Activated T-cell treated with anti-CD3 and anti-CD28 coated beads for 24 hours (primary cell): ENCODE measurements at places on chromosomes 1 and 21.

DNA sequence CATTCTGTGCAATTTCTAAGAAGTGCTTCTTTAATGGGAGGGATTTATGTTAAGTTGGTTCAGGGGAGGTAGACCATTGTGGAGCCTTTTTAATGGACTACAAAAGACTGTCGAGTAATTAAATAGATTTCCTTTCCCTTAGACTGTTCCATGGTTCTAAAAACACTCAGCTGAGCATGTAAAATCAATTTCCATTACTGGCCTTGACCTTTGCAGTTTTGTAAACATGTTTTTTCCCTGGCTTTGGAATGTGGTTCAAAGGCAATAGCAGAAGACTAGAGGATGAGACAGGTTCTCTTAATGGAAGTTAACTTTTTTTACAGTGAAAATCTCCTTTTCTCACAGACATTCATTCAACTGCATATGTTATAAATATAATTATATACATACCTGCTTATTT is 37.6 kb upstream of the BTG3 start:
- no peak for DNase-seq

DNA sequence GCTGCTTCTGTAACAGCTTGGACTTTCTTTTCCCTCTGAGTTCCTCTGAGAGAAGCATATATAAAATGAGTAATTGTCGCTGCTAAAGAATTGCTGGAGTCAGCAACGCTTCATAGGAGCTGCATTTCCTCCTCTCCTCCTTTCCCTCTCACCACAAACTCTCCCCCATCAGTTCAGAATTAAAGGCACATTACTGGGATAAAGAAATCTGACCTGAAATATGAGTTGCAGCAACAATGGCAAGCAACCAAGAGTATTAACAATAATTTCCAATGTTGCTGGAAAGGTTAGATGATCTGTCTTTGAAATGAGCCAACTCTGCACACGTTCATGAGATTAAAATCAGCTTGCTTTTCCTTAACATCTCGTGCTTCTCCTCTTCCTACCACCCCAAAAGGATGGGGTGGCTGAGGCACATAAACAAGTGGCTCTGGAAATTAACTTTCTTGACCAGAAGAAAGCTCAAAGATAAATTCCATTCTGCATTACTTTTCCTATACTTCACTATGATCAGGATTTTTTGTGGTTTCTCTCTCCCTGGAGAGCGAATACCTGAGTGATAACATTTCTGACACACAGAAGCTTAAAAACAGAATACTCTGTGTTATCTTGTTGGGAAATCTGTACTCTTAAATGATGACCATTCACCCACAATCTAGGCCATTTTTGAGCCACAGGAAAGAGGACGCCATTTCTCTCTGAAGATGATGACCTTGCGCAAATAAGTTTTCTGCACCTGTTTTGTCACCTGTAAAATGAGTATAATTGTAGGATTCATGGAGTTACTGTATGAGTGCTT is 90.2 kb downstream of the TGFBR3 start:
- no peak for DNase-seq

GRCh38 chr21:44720170-44720569 is 8.8 kb upstream of the TSPEAR start:
- no peak for DNase-seq

DNA sequence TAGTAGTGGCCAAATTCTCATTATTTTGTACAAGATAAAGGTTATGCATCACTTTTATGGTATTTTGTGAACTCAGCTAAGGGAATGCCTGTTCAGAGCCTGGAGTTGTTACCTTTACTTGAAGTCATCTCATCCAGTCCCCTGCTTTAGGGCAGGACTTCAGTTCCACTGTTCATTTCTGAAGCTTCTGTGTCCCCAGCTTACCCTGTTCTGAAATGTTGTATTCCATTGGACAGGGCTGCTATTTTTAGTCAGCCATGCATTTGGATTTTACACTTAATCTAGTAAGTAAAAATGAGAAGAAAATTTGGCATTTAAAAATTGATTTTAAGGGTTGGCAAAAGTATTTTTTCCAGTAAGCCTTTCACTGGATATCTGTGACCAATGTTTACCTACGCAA is 11.6 kb upstream of the C4BPB start:
- no peak for DNase-seq

- no peak for DNase-seq
These were observed 867 bp upstream of the TIMM17A start for GRCh38 chr1:201954263-201955008.

DNA sequence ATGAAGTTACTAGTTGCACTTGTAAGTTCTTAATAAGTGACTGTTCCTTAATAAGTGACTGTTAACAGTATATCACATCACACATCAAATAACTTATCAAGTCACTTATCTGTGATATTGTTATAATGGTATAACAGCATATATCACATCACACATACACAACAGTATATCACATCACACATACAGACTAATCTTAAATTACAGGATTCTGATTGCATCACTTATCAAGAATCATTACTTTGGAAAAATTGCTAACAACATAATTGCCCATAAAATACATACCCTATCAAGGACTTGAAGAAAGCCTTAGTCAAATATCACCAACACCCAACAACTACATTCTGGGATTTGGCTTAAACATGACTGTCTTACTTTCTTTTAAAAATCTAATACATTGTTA is 813.5 kb downstream of the LTN1 start:
- DNase-seq, result no peak

DNA sequence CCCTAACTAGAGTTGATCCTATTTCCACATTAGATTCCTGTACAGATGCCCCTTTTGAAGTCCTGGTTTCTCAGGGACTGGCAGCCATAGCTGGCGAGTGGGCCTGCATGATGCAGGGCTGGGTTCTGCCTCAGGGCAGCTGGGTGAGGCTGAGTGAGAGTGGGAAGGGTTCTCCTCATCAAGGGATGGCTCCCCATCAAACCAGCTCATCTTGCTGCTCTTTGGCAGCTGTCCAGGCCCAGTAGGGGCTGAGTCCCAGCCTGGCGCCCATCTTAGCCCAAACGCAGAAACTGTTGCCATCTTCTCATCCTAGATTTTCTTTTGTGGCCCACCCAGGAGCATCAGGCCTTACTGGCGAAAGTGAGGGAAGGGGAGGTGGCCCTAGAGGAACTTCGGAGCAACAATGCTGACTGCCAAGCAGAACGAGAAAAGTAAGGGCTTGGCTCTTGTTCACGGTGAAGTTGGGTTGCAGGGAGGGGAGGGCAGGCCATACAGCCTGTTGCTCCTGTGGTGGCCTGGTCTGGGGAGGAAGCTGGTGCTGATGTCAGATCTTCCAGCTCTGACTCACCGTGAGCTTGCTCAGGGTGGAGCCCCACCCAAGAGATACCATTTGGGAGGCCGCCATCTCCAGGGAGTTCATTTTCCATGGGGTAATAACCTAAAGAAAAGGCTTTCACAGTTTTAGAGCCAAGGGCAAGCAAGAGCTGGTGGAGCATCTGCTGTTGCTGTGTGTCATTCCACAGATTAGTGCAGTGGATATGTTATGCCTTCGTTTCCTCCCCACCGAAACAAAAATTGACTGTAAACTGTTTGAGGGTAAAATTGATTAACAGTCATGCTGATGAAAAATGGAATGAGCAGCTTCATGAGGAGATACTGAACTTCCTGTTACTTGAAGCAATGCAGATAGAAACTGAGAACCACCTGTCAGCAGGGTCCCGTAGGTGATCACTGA is 34.7 kb downstream of the TUFT1 start:
- no peak for DNase-seq

GRCh38 chr1:226962421-226963391 is 22.6 kb downstream of the COQ8A start:
- DNase-seq, result no peak

DNA sequence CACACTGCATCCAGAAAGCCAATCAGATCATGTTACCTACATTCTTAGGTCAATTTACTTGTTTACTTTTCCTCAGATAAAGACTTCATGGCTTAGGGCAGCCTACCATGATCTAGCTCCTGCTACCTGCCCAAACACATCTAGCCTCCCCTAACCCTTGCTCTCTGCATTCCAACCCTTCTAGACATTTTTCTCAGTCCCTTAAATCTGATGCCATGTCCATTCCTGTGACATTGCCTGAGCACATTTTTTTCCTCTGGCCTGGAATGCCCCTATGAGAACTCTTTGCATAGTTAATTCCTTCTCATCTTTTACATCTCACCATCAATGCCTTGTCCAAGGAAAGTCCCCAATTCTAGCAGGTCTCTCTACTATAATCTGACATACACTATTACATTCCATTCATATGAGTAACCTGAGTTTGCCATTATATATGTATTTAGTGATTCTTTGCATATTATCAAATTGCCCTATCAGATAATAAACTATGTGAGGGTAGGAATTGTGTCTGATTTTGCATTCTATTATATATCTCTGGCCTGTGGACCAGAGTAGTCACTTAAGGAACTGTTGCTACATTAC is 166.9 kb downstream of the COL11A1 start:
- DNase-seq, result no peak

DNA sequence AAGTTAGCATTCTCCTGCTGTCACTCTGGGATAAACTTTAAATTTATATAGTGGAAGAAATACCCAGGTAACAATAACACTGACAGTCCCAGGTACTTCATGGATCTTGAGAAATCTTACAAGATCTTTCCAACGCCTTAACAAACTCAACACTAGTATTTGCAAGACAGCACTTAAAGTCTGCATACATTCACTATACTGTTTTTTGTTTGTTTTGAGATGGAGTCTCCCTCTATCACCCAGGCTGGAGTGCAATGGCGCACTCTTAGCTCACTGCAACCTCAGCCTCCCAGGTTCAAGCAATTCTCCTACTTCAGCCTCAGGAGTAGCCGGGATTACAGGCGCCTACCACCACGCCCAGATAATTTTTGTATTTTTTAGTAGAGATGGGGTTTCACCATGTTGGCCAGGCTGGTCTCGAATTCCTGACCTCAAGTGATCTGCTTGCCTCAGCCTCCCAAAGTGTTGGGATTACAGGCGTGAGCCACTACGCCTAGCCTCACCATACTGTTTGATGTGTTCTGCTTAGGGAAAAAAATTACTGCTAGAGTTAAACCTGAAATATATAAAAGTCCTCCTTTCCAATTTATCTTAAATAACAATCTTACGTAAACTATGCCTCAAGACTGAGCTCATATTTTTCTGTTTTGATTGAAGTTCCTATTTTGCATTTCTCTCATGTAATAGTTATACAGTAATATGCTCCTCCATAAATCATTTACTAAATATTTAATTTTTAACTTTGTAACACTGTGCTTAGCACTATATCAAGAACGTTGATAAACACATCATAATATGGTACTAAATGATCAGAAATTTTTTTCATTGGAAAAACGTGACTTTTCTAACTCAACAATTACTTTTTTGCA is 17.5 kb downstream of the EYA3 start:
- no peak for DNase-seq

DNA sequence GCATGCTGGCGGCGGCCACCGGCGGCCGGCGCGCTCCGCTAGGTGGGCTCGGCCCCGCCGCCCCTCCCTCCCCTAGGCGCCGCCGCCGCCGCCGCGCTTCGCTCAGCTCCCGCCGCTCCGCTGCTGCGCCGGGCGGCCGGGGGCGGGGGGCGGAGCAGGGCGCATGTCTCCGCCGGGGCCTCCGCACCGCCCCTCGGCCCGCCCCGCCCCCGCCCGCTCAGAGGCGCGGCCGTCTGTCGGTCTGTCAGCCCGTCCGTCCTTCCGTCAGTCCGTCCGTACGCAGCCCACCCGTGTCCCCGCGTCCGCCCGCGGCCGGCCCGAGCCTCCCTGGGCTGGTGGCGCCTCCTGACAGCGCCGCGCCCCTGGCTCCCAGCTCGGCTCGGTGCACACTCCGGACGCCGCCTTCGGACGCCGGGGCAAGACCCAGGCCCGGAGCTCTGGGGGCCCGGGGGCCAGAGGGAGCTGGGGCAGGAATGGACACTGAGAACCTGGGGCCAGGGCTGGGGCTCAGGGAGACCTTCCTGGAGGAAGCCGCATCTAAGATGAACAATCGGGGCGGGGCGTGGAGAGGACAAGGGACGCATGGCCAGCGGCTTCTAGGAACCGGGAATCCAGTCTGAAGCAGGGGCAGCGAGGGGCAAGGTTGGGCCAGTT is at the start of gene GPR153:
TSS of gene GPR153 (minus strand) at position 138 of the 654 bp plus-strand sequence. CDS start 6,193 bp downstream, outside the sequence.
- peak; percentile 52 for DNase-seq

DNA sequence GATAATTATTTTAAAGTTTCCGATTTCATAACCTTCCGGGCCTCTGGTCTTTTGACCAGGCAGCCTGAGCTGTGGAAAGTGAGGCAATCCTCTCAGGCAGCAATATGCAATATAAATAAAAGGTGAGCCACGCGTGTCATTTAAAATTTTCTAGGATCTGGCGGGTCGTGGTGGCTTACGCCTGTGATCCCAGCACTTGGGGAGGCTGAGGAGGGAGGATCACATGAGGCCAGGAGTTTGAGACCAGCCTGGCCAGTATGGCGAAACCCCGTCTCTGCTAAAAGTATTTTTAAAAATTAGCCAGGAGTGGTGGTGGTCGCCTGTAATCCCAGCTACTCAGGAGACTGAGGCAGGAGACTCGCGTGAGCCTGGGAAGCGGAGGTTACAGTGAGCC is 546 bp upstream of the ZNF695 start:
- DNase-seq, result no peak

- DNase-seq, result no peak
These were observed 22.2 kb upstream of the LRRC3 start for GRCh38 chr21:44432841-44433790.

DNA sequence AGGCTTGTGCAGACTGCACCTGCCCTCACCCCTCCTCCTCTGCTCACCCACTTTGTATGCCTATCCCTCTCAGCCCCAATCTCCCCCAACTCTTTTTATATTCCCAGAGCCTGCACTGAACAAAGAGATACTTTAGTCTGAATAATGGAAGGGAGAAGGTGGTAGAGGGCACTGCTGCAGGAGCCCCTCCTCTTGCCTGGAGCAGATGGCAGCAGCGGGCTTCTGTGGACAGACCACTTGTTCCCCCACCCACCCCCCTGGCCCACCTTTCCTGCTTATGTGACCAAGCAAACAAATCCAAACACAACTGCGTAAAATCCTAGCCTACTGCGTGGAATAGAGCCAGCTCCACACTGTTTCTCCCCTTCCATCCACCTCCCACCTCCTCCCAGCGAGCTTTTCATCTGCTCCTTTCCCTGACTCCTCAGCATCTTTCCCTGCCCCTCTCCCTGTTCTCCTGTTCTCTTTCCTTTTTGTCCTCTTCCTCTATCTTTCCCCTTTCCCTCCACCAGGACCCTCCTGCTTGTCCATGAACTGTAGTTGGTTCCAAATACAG is 27.5 kb downstream of the RGS8 start:
- DNase-seq, result no peak

- DNase-seq, result no peak
These were observed 250.3 kb downstream of the TOMM20 start for GRCh38 chr1:234878288-234878687.

GRCh38 chr1:246193537-246193936 is 313.5 kb downstream of the SMYD3 start:
- no peak for DNase-seq

- no peak for DNase-seq
These were observed 25.2 kb upstream of the IKBKE start for GRCh38 chr1:206445116-206445515.

- DNase-seq, result no peak
These were observed 47.6 kb downstream of the B3GALT5 start for GRCh38 chr21:39660191-39660980.

DNA sequence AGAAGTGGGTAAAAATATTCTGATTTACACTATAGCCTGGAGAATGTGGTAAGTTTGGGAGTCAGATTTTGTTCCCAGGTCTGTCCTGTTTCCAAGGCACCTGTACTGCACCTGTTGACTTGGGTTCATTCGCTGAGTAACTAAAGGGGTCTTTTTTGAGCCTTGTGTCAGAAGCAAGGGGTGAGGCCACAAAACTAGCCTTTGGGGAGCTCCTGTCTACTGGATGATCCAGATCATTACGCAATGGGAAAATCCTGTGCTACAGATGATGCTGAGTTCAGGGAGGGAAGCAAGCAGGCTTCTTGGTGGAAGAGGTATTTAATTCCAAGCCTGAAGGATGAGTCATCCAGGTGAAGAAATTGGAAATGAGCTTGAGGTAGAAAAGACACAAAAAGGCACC is 424.0 kb downstream of the MATN1 start:
- no peak for DNase-seq
